ENCODE measurements at places on chromosomes 6 and 20. TPM values are rescaled to one million over a fixed set of nuclear protein-coding genes. Genes with fewer than 3 reads are reported as not detected.

PTK6 gene
- total RNA-seq: 0.23 TPM

CCN2 gene
- 0.49 TPM for total RNA-seq

ERVFRD-1 gene
- total RNA-seq: not detected

RBPJL gene
- 0.26 TPM for total RNA-seq

LTV1 gene
- total RNA-seq: 16.6 TPM

NKAPL gene
- total RNA-seq: not detected
